ENCODE measurements at places on chromosomes 6 and 20.

- peak; percentile 18 for DNase-seq
Measured at GRCh38 chr6:82843291-82843885, 222.3 kb downstream of the UBE3D start.

GRCh38 chr6:93786474-93787330 lies 367.3 kb upstream of the EPHA7 start:
- no peak for DNase-seq

DNA sequence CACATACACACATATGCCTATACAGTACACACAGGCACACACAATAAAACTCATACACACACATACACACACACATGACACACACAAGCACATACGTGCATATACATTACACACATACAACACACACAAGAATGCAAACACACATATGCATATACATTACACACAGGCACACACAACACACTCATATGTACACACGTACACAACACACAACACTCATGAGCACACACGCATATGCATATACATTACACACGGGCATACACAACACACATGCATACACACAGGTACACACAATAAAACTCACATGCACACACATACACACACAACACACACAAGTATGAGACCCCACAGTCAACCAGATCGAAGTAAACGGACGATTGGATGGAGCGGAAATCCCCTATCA lies 238.2 kb downstream of the ERMARD start:
- DNase-seq: no peak

DNA sequence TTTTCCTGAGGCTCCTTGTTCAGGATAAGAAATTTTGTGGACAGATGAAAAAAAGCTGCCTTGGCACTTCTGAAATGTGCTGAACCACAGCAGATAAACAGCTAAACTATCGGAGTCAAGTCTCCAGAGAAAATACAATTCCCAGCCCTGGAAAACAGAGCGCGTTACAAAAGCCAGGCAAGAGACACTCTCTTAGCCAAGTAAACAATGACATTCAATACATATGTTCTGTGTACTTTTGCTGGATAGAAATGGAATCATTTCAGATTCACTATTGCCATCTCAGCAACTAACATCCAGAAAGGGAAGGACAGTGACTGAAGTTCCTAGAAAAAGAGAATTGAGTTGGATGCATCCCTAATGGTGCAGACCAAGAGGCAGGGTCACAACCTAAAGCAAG lies 196.8 kb upstream of the NRSN1 start:
- no peak for DNase-seq

GRCh38 chr6:162173466-162173865 lies 554.1 kb downstream of the PRKN start:
- no peak for DNase-seq

DNA sequence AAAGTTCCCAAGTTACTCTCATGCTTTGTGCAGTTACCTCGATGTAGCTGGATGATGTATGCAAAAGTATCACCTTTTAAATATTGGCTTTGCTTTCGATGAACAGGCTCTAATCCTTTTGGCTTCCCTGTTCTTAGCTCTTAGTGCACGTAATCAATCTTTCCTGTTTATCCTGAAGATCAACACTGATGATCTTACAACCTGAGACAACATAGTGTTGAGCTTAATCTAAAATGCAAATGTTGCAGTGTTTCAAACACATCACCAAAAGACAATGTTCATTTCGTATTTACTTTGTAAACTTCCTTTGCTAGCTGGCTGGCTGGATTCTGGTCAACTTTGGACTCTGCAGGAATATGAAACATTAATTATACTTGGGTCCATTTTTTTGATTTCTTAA lies 132.1 kb downstream of the THEMIS start:
- no peak for DNase-seq
